Fibroblast of skin of right biceps (primary cell): ENCODE measurements at places on chromosomes 4 and X.
A peak's percentile ranks its signal among the peaks of the same experiment; 100 is the strongest.

DNA sequence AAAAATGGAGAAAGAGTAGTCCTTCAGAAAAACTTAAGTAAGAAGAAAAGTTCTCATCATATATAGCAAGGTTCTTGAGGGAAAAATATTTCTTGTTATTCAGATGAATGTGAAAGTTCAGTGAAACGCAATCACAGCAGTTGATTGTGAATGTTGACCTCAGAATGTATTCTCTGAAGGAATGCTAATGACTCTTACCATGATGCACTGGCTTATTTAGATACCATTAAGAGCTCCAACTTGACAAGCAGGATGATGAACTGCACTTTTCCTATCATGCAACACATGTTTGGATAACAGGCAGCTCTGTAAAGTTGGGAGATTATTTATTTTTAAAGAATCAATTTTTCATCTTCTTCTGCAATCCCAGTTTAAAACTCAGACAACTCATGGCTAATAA lies 115.5 kb upstream of the MYOZ2 start:
- DNase-seq, result peak; percentile 78

GRCh38 chr4:151887031-151887815 lies 126.4 kb upstream of the GATB start:
- no peak for DNase-seq

DNA sequence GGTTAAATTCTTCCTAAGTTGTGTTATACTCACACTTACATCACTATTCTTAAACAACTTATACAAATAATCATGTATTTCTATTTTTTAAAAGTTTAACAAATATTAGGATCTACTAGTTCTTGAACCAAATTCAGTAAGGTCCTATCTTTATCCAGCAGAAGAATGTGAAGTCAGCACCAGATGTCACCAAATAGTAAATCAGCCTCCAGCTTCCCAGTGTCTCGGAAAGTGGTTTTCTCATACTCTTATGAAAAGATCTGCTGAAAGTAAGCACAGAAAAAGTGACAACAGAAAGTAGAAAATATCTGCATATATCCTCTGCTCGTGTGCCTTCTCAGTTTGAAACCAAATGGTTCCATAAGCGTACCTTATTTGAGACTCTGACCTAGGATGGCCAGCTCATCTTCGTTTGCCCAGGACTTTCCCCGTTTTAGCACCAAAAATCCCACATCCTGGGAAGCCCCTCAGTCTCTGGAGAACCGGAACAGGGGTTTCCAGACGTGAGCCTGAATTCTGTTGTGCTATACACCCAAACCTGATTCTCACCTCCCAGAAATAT lies 98.0 kb upstream of the DCLK2 start:
- DNase-seq, result peak; percentile 17

DNA sequence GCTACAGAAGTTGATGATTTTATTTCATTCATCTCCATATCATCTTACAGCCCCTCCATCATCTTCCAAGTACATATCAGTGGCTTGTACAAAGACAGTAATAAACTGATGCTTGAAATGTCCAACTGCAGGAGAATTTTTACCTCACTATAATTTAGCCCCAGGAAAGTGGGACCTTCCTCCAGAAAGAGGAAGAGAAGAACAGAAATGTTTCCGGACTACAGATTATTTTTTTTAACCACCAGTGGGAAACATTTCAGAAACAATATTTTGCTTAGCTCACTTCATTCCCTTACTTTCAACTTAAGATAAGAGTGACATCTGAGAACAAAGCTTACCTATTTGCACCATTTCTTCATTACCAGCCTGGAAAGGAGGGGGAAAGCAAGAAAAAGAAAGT lies 2.0 kb downstream of the ADAMTS3 start:
- DNase-seq, result no peak

DNA sequence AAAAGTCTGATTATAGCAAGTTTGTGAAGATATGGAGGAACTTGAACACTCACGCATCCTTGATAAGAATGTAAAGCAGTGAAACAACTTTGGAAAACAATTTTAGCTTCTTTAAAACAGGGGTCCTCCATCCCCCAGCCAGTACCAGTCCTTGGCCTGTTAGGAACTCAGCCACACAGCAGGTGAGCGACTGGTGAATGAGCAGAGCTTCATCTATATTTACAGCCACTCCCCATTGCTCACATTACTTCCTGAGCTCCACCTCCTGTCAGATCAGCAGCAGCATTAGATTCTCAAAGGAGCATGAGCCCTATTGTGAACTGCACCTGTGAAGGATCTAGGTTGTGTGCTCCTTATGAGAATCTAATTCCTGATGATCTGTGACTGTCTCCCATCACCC lies 530.3 kb upstream of the PRKX start:
- no peak for DNase-seq

- DNase-seq, result peak; percentile 45
Measured at GRCh38 chr4:71553605-71554004, 214.8 kb downstream of the SLC4A4 start.

- DNase-seq, result no peak
Measured at GRCh38 chr4:82578935-82579334, 17.1 kb upstream of the TMEM150C start.

DNA sequence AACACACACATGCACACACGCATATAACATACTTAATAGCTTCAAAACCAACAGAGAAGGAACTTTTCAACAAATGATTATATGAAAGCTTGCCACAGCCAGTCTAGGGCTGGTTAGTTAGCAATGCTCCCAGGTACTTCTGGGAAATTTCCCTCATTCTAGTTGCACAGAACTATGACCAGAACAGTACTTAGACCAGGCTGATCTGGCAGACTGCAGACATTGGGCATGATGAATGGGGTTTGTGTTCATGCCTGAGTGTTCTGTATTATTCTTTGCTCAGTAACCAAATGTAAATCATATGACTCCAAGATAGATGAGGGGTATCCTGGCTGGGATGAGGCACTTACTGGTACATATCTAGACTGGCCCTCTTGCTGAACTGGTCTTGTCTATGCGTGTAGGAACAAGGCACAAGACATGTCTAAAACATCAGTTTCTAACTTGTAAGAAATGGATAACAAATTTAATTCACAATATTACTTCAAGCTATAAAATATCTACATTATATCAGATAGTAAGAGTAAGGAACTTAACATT lies 50.3 kb upstream of the GEMIN8 start:
- no peak for DNase-seq

DNA sequence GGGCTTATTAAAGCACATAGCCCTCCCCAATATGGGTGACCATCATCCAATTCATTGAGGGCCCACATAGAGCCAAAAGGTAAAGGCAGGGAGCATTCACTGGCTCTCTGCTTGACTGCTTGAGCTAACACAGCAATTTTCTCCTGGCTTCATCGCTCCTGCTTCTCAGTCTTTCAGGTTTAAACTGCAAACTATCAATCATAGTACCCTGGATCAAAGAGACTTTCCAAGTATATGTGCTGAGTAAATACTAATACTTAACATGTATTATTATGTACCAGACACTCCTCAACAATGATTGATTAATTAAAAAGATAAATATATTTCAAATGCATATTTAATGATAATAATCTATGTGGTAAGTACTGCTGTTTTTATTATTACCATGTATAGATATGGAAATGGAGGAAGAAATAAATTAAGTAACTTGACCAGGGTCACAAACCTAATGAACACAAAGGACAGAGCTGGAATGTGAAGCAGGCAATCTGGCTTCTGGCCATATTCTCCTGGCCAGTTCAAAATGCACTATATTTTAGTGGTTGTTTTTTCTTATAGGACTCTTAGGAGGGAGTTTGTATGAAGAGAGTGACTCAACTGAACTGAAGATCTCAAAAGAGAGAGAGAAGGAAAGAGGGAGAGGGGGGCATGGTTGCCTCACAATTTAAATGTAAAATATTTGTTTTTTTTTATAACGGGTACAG lies 1197.3 kb downstream of the TECRL start:
- DNase-seq, result no peak

DNA sequence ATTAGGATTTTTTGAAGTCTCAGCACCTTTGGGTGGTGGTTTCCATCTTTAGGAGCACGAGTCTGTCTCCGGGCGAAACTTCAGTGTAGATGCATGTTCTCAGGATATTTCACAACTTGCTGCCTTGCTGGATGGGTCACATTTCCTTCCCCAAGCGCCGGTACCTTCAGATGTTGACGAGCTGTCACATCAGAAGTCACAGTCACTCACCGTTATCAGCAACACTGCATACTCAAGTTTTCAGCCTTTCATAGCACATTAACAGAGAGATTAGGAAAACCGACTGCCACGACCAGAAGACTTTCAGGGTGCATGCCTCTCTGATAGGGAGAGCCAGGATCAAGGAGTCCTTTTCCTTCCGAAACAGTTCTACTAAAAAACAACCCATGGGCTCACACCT lies 77.8 kb downstream of the SHROOM2 start:
- no peak for DNase-seq

DNA sequence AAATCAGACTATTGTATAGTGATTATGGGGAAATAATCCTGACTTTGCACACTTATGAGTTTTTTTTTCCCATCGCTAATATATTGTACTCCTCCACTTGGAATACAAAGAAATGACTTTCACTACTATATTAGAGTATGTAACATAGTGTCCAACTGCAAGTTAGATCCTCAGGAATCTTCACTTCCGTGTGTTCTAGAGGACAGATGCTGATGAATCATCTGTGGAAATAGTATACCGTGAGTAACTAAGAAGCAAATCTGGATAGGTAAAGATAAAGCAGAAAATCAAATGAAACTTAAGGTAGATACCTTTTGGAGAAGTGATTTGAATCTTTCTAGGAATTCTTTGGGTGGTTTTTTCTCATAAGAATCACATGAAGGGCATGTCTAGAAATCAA lies 8.3 kb downstream of the IL21 start:
- DNase-seq, result no peak

GRCh38 chrX:15931362-15931761 lies 76.7 kb upstream of the AP1S2 start:
- no peak for DNase-seq

GRCh38 chrX:723781-724180 lies 93.2 kb downstream of the SHOX start:
- peak; percentile 20 for DNase-seq

DNA sequence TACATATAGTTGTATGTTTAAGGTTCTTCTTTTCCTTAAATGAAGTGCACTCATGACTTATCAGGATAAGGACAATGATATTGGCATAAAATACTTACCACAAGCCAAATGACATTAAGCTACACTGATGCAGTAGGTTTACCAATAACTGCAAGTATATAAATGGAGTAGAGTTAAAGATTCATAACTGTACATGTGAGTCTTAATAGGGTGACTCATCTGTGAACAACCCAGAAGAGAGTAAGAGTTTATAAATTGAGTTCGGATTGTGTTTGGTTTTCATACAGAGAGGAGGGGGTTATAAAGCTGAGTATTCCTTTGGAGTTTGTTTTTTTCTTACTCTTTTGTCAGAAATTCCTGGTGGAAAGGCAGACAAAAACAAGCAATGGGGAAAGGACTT lies 144.8 kb downstream of the TLL1 start:
- peak; percentile 14 for DNase-seq

GRCh38 chr4:100811046-100811445 lies 293.2 kb upstream of the EMCN start:
- DNase-seq, result no peak

DNA sequence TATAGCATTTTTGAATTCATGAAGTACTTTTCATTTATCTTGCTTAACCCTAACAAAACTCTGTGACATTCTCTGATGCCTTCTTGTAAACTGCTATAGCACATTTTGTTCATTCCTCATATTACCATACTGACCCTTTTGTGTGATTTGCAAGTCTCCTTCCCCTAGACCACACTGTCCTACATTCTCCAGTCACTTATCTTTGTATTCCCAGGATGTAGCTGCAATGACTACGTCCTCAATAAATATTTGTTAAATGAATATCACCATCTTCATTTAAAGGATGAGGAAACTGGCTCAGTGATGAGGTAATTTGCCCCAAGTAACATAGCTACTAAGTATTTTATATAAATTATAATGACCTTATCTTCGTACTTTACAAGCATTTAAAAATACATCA lies 11.9 kb downstream of the HUWE1 start:
- DNase-seq, result no peak

DNA sequence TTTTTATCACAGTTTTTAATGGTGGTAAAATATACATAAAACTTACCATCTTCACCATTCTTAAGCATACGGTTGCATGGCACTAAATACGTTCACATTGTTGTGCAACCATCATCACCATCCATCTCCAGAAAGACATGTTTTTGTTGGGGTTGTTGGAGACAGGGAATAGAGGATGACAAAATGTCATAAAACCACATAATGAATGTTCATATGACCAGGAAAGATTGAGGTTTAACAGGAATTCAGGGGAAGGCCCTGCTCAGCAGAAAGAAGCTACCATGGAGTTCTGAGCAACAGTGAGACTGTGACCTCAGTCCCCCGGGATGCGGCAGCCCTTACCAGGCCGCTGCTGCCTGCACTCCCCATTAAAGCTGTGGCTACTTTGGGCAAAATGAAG lies 63.9 kb upstream of the TRIM2 start:
- peak; percentile 91 for DNase-seq

DNA sequence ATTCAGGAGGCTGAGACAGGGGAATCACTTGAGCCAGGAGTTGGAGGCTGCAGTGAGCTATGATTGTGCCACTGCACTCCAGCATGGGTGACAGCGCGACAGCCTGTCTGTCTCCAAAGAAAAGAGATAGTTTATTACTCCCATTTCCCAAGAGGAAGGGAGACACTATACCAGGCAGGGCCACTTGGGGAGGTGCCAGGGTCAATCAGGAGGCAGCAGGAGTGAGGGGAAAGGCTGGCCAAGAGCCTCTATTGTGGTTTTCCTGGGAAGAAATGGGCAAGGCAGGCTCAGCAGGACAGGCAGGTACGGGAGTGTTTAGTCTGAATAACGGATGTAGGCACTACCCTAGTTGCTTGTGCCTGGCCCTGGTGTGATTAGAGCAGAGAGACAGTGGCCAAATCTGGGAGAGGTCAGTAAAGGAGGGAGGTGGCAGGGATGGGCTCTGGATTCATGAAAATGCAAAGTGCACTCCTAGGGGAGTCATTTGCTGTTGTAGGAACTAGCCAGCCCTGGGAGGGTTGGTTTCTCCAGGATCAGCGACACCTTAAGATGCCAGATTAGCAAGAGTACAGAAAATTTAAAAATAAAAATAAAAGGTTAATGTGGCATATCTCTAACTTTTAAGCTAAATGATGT lies 20.2 kb upstream of the CDKN2AIP start:
- no peak for DNase-seq

DNA sequence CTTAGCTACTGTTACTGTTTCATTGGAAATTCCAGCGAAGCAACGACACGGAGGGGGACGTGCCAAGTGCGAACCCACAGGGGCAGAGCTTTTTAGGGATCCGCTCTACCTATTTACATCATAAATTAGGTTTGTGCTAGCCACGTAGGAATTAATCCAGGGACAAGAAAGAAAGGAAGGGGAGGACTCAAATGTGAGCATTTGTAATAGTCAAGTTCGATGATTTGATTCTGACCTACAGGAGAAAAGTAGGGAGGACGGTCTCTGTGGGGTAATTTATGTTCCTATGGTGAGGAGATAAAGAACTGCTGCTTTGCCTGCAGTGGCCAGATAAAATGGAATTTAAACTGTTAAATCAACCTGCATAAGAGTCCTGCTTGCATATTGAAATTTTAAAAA lies 1.7 kb downstream of the INTS6L start:
- DNase-seq, result no peak

GRCh38 chr4:5824635-5825034 lies 68.3 kb downstream of the CRMP1 start:
- peak; percentile 26 for DNase-seq

GRCh38 chr4:173171098-173171497 lies 2.5 kb downstream of the GALNT7 start:
- peak; percentile 34 for DNase-seq

GRCh38 chrX:49251325-49251724 lies 13.2 kb downstream of the FOXP3 start:
- no peak for DNase-seq

- DNase-seq, result no peak
Measured at GRCh38 chr4:93759506-93759905, 69.0 kb upstream of the ATOH1 start.
